ENCODE measurements at places on chromosomes 6 and 20.

GRCh38 chr6:45533386-45533785 lies 155.7 kb upstream of the SUPT3H start:
- no peaks in the 10 kb centered on the region for H3K36me3 ChIP-seq
- H3K4me1 ChIP-seq = no peaks in the 10 kb centered on the region
- no peak for DNase-seq
- H3K4me3 ChIP-seq = peak overlapping the region; percentile 10
- H3K27ac ChIP-seq = no peak overlapping the region

GRCh38 chr20:3670511-3670910 lies 7.3 kb upstream of the GFRA4 start:
- no peaks in the 10 kb centered on the region for H3K27me3 ChIP-seq
- no peaks in the 10 kb centered on the region for H3K36me3 ChIP-seq
- no peak for DNase-seq
- no peak overlapping the region for H3K27ac ChIP-seq
- H3K4me1 ChIP-seq = no peaks in the 10 kb centered on the region
- no peak overlapping the region for H3K4me3 ChIP-seq

GRCh38 chr6:15533379-15534026 lies 129.3 kb downstream of the DTNBP1 start:
- no peak overlapping the region for H3K4me3 ChIP-seq
- H3K4me1 ChIP-seq = peaks cover 2% of the 10 kb centered on the region
- no peaks in the 10 kb centered on the region for H3K27me3 ChIP-seq
- DNase-seq = no peak

GRCh38 chr6:156873654-156874380 lies 96.6 kb downstream of the ARID1B start:
- no peak overlapping the region for H3K4me3 ChIP-seq
- H3K36me3 ChIP-seq = no peaks in the 10 kb centered on the region
- H3K27ac ChIP-seq = no peak overlapping the region
- peaks cover 11% of the 10 kb centered on the region for H3K4me1 ChIP-seq
- no peak for DNase-seq

DNA sequence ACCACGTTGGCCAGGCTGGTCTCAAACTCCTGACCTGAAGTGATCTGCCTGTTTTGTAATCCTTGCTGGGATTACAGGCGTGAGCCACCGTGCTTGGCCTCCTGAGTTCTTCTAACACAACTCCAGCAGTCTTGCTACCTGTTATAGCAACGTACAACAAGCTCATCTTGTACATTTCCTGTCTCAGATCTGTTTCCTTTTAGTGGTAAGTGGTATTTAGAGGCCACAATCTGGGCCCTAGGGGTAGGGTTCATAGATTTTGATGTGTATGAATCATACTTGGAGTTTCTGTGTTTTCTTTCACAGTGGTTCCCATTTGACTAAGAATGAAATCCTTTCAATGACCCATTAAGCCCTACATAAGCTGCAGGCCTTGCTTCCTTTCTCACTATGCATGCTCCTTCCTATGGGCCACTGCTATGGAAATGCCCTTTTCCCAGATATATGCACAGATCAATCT lies 27.1 kb upstream of the SYNCRIP start:
- no peak overlapping the region for H3K27ac ChIP-seq
- H3K36me3 ChIP-seq = peaks cover 30% of the 10 kb centered on the region
- H3K4me3 ChIP-seq = no peak overlapping the region
- no peaks in the 10 kb centered on the region for H3K27me3 ChIP-seq
- H3K4me1 ChIP-seq = peaks cover 28% of the 10 kb centered on the region

GRCh38 chr20:45897692-45898091 lies 6.6 kb downstream of the CTSA start:
- H3K27ac ChIP-seq = no peak overlapping the region
- DNase-seq = no peak
- no peaks in the 10 kb centered on the region for H3K4me1 ChIP-seq
- H3K4me3 ChIP-seq = no peak overlapping the region

DNA sequence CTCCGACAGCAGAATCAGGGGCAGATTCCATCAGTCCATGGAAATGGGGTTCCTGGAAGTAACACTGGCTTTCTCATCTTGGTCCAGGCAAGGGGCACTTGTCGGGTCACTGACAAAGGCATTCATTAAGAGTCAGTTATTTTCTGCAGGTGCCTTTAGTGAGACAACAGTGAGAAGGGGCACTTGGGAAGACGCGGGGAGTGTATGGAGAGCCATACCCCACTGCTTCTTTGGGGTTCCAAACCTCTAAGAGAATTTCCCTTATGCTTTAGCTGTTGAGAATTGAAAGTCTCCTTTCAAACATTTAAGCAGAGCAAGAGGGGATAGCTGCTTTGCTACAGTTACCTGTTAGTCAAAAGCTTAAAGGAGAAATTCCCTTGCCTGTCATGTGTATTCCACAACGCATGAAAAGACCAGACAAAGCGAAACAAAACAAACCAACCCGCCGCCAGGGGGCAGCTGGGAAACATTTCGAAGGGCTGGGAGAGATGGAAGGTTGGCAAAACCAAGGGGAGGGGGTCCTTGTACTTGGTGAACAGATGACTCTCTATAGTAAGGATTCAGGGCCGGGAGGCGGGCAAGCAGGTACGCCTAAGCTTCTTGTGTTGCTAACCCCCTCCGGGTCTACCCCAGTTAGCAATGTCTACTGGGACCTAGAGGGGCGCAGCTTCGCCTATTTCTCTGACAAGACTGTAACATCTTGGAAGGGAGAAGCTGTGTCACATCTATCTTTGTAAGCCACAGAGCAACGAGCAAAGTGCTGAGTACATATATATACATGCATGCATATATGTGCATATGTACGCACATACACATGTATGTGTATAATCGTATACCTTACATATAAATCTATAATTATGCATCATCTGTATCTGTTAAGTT lies 474.9 kb upstream of the AGPAT4 start:
- no peak for DNase-seq
- H3K27me3 ChIP-seq = no peaks in the 10 kb centered on the region
- no peak overlapping the region for H3K27ac ChIP-seq
- no peaks in the 10 kb centered on the region for H3K4me1 ChIP-seq
- no peaks in the 10 kb centered on the region for H3K36me3 ChIP-seq

DNA sequence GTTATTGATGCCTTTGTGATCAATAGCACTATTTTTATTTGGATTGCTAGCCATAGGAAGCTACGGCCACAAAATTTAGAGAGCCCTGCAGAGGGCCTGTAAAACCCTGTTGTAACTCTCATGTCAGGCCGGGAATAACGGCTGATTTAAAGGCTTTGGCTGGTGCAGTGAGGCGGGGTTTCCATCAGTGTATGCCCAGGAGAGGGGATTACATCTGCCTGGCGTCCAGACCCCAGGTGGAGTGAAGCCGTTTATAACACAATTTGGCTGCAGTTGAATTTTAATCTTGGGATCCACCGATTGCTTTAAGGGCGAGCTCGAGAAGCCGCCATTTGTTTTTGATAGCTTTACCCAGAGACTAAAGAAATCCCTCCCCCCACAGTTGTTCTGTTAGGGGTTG lies 29.1 kb upstream of the APCDD1L start:
- no peaks in the 10 kb centered on the region for H3K27me3 ChIP-seq
- H3K36me3 ChIP-seq = no peaks in the 10 kb centered on the region

GRCh38 chr20:37839432-37839827 lies 63.5 kb upstream of the VSTM2L start:
- no peaks in the 10 kb centered on the region for H3K4me1 ChIP-seq
- H3K27ac ChIP-seq = no peak overlapping the region
- no peaks in the 10 kb centered on the region for H3K27me3 ChIP-seq
- H3K4me3 ChIP-seq = no peak overlapping the region
- H3K36me3 ChIP-seq = peaks cover 45% of the 10 kb centered on the region

- H3K27ac ChIP-seq = no peak overlapping the region
- H3K4me3 ChIP-seq = no peak overlapping the region
- H3K27me3 ChIP-seq = no peaks in the 10 kb centered on the region
- H3K4me1 ChIP-seq = no peaks in the 10 kb centered on the region
- DNase-seq = no peak
- H3K36me3 ChIP-seq = no peaks in the 10 kb centered on the region
Measured at GRCh38 chr6:24738741-24739140, 19.8 kb upstream of the C6orf62 start.

GRCh38 chr20:58003525-58003924 lies 224.9 kb downstream of the ANKRD60 start:
- H3K27ac ChIP-seq = no peak overlapping the region
- no peaks in the 10 kb centered on the region for H3K27me3 ChIP-seq
- peaks cover 42% of the 10 kb centered on the region for H3K4me1 ChIP-seq
- H3K4me3 ChIP-seq = no peak overlapping the region
- peak; percentile 19 for DNase-seq
- no peaks in the 10 kb centered on the region for H3K36me3 ChIP-seq

DNA sequence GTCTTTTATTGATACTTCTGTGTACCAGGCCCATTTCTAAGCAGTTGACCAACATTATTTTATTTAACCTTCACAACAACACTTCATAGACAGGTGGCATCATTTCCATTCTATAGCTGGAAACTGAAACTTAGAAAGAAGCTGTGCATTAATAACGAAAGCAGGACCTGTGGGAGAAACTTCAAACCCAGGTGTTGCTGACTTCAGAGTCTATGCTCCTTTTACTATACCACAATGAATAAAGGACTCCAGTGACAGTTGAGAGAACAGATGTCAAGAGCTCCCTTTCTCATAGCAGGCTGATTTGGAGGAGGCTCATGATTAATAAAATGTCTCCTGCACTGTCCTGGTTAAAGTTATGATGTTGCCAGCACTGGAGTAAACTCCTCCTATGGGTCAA lies 56.6 kb upstream of the POU3F2 start:
- no peaks in the 10 kb centered on the region for H3K4me1 ChIP-seq
- peaks cover 6% of the 10 kb centered on the region for H3K27me3 ChIP-seq
- H3K27ac ChIP-seq = no peak overlapping the region

- no peaks in the 10 kb centered on the region for H3K36me3 ChIP-seq
- no peak overlapping the region for H3K27ac ChIP-seq
- peak; percentile 81 for DNase-seq
- H3K4me3 ChIP-seq = no peak overlapping the region
- no peaks in the 10 kb centered on the region for H3K27me3 ChIP-seq
Measured at GRCh38 chr6:148464319-148465010, 121.8 kb downstream of the SASH1 start.

Data from tibial artery (tissue), 4 donors.